ENCODE measurements at places on chromosomes 11 and 22. TPM values are rescaled to one million over a fixed set of nuclear protein-coding genes. Genes with fewer than 3 reads are reported as not detected.

GRCh38 chr11:120173019-120173705, 35.2 kb upstream of the TRIM29 start:
- DNase-seq, result no peak

- no peak for DNase-seq
Measured at GRCh38 chr22:40748388-40749355, 69.4 kb downstream of the MCHR1 start.

GRCh38 chr22:50677493-50678217, 5.0 kb downstream of the SHANK3 start:
- DNase-seq, result no peak

DNA sequence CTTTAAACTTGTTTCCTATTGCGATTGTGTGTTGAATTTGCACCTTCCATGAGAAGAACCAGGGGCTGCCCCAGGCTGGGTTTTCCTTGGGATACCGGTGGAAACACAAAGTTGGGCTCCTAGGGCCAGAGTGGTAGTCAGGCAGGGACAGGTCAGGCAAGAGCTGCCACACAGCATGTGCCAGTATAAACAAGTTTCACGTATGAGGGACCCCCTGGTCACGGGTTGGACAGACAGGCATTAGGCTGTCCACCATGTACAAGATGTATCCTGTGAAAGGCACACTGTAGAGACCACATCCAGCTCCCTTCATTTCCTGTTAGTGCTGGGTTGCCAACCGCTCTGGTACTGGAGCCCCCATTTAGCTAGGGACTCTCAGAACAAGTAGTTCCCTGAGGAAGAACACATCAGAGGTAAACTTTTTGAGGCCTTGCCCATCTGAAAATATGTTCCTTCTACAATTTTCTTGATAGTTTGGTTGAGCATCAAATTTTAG, 8.8 kb downstream of the UPB1 start:
- DNase-seq, result no peak

DNA sequence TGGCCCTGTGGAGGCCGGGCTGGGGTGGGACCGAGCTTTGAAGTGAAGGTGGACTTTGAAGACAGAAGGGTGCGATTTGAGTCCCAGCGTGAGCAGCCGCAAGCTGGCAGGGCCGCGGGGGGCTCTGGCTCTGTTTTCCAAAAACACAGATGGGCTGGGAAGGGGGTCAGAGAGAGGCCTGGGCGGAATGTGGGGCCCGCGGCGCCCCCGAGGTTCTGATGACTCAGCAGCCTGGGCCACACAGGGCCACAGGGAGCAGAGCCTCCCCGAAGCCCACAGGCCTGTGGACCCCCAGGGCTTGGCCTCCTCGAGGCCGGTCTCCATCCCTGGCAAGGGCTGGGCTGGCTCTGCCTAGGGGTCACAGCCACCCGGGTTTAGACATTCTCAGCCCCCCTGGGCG, 6.1 kb downstream of the INS start:
- no peak for DNase-seq

DNA sequence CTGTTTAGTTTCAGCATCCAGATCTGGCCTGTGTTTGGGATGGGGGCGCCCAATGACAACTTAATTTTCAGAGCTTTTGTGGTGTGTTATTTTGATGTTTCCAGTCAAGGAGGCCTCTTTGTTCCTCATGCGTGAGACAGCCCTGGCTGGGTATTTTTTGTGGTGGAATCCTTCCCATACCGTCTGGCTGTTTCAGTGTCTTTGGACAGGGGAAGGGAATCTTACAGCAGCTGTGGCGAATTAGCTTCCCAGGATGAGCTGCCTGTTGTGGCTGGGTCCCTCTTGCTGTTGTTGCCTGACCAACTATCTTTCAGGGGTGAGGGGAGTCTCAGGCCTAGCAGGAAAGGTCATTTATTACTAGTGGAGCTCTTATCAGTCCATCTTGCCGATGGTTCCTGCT, 138.8 kb downstream of the ARHGAP20 start:
- no peak for DNase-seq

DNA sequence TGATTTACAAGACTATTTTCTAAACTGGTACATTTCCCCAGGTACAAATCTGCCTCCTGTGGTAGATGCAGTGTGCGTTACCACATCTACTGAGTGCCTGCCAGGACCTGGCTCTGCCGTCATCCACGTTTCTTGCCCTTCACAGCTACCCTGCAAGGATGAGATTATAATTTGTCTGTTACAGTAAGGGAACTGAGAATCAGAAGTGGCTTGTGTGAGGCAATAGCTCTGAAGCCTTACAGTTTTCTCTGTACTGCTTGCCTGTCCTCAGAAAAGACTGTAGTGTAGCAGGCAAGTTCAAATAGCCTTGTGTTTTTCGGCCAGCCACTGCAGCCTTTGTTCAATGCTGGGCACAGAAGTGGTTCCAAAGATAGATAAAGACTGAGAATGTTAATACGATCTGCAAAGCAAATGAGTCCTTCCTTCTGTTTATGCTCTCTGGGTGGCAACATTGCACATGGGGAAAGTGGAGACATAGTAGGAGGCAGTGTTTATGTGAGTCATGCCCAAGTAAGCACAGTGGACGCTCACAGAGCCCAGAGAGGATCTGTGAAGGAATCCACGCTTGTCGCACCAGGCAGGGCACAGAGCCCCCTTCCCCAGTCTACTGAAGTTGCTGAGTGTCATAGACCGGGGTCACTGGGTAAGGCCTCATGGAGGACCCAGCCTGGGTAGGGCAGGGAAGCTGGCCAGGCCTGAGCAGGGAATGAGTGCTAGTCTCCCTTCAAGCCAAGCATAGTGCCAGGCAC, 49.1 kb downstream of the MICAL2 start:
- peak; percentile 61 for DNase-seq

DNA sequence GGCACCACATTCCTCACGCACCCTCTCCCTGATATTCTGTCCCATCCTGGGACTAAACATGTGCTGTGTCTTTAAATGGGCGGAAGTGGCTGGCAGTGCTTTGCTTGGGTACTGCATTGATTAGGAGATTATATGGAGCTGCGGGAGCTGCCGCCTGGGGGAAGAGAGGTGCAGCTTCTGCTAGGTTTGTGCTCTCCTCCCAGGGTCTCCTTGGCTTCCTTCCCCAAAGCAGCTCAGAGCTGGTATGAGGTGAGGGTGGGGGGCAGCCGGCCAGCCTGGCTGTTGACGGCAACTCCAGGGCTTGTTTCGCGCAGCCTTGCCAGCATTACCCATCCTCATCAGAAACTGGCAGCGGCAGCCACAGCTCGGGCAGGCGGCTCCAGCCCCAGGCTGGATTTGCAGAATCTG, 95.4 kb downstream of the GRAMD1B start:
- no peak for DNase-seq

GRCh38 chr11:100546714-100547113, 140.4 kb upstream of the ARHGAP42 start:
- DNase-seq, result no peak

DNA sequence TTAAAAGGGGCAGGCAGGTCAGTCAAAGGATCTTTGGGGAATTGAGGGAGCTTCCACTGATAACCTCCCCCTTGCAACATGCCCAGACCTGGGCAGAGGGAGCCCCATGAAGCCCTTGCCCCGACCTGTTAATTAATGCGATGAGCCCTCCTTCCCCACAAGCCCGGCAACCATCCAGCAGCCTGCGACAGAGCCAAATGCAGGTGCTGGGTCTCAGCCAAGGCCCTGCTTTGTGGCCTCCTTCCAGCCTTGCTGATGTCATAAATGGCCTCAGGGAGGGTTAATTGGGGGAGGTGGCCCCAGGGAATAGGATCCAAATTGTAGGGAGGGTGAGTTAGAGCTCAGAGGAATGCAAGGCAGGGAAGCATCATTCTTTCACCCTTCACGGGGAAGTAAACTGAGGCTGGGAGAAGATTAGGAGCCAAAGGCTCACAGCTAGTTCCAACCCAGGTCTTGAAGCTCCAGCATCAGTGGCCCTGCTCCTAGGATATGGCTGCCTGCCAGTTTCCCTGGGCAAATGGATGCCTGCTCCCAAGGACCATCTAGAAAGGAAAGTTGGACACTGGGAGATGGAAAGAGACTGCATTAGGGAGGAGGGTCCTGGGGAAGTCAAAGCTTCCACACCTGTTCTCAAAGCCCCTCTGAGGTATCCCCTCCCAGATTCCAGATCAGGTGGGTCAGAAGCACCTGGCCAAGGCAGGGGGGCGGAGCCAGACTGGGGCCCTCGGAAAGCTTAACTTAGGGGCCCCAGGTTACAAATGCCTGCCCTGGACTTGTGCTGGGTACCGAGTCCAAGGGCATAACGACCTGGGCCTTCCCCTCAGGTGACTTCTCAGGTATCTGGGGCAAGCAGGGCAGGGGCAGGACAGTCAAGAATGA, 34.1 kb downstream of the LMO1 start:
- DNase-seq, result no peak

MMP11 gene
- 20.0 TPM for polyA plus RNA-seq

RTN4RL2 gene
- polyA plus RNA-seq, result 2.8 TPM

GSTT2B gene
- polyA plus RNA-seq, result 14.8 TPM
